ENCODE measurements at places on chromosomes 7 and 10.

DNA sequence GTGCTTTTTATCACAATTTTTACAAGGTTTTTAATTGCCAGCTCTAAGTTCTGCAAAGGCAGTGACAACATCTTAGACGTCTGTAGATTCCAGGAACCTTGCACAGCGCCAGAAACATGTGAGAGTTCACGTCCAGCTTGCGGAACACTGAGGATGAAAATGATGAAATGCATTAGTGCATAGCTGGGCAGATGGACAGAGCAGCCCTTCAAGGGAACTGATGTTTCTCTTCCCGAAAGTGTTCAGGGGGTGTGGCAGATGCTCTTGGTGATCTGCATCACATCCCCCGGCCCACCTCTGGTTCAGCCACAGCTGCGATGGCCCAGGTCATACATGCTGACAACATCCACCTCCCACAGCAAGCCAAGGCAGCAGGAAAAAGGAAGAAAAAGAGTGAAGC lies 40.9 kb downstream of the ITIH5 start:
- no peak for DNase-seq

DNA sequence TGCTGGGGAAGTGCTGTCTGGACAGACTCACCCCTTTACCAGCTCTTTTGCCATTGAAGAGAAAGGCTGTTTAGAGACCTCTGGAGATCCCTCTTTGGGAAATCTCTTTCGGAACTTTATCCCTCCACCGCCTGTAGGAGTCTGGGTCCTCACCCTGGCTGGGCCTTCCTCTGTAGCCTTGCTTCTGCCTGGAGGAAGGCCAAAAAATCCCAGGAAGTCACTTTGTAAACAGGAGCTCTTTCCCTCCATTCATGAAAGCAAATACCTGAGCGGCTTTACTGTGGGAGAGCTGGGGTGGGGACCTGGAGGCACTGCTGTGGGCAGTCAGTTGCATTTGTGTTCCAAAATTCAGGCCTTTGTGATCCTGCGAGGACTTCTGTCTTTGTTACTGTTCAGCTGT lies 126.2 kb downstream of the KLF6 start:
- no peak for DNase-seq

DNA sequence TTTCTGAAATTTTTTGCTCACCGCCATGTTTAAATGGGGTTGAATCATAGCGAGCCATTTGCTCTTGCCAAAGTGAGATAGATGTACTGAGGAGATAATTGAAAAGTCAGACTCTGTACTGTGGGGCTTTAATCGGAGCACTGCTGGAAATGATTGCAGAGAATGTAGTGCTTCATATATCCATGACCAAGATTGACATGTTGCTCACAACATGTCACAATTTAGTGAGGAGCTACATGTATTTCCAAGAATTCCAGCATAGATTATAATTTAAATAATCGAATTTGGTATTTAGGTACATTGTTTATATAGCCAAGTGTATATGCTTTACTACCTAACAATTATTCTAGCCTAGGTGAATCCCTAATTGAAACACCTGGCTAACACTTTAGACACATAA lies 66.5 kb downstream of the PODXL start:
- no peak for DNase-seq

DNA sequence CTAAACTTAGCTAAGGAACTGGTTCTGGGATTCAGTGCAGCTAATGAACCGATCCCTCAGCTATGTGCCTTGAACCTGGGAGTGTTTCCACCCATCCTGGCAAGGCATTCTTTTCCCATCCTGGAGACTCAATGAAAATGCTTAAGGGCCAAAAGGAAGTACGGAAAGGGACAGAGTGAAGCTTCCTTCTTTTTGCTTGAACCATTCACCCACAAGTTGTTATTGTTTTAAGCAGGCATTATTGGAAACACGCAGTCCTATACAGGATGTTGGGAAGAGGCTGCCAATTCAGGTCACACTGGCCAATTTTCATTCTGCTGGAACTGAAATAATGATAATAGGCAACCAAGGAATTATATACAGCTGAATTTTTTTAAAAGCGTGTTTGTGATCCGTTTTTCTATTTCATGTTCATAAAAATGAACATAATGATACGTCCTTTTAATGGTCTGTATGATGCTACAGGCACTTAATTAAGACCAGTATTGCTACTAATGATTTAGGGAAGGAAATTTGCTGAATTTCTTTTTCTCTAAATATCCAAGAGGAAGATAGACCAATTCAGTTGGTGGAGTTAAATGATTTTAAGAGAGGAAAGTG lies 57.8 kb upstream of the FZD1 start:
- no peak for DNase-seq

- no peak for DNase-seq
These were observed 18.3 kb downstream of the CLEC2L start for GRCh38 chr7:139541600-139542307.

DNA sequence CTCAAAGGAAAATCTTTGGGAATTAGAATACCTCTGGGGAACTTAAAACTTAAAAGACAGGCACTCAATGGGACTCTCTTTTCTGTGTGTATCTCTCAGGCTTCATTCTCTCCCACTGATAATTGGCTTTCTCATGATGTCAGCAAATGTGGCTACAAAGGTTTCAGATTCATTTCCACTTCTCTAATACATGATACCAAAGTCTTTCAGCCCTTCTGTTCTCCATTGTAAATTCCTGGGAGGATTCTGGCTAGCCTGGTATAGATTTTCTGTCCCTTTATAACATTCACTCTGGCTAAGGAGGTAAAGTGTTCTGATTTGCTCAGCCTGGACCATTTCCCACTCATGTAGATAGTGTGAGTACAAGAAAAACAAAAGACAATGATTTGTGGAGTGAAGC lies 606.2 kb downstream of the PCDH15 start:
- DNase-seq = no peak

GRCh38 chr7:34131371-34131770 lies 226.0 kb downstream of the BMPER start:
- no peak for DNase-seq

- DNase-seq = no peak
These were observed 89.6 kb downstream of the EGFR start for GRCh38 chr7:55108401-55108800.

DNA sequence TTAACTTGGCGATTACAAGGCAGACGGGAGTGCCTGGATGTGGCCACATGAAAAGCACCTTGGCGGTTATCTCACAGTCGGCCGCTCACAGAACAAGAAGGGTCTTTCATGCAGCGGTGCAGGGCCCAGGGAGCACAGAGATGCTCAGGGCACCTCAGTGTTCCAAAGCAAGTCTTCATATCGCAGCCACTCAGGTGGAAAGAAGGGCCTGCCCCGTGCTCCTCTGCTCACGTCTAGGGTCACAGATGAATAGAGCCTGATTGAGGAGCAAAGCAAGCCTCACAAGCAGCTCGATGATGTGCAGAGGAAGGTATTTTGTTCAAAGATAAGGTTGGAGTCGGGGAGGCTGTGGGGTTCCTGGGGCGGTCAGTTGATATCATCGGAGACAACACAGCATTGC lies 297.8 kb downstream of the WDR11 start:
- no peak for DNase-seq

GRCh38 chr7:2404714-2405119 lies 1.3 kb downstream of the CHST12 start:
- DNase-seq = no peak

DNA sequence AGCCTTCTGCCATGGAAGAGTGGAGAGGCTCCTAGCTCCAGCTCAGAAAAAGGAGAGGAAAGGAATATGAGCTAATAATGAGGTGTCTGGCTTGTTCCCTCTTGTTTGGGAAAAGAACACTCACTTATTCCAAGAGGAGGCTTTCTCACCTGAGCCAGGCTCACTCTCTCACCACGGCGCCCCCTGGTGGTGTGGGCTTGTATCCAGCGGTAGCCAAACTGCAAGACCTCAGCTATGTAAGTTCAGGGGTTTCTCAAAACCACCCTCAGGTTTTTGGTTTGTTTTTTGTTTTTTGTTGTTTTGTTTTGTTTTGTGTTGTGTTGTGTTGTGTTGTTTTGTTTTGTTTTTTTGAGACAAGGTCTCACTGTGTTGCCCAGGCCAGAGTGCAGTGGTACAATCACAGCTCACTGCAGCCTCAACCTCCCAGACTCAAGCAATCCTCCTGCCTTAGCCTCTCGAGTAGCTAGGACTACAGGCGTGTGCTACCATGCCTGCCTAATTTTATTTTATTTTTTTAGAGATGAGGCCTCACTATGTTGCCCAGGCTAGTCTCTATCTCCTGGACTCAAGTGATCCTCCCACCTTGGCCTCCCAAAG lies 124.0 kb downstream of the TMEM130 start:
- DNase-seq = peak; percentile 47

DNA sequence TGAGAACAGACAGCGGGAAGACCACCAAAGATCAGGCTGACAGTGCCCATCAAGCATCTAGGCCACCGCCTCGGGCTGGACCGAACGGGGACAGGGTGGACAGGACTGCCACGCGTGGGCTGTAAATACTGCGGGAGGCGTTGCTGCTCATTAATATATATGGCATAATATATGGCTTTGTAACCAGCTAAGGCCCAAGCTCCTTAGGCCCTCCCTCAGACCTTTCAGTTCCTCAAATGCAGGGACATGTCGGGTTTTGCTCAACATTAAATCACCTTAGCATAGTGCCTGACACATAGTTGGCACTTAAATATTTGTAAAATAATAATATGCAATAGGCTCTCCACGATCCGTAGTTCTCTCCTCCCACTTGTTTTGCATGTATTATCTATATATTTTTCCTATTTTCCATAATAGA lies 402 bp upstream of the TMEM168 start:
- no peak for DNase-seq

DNA sequence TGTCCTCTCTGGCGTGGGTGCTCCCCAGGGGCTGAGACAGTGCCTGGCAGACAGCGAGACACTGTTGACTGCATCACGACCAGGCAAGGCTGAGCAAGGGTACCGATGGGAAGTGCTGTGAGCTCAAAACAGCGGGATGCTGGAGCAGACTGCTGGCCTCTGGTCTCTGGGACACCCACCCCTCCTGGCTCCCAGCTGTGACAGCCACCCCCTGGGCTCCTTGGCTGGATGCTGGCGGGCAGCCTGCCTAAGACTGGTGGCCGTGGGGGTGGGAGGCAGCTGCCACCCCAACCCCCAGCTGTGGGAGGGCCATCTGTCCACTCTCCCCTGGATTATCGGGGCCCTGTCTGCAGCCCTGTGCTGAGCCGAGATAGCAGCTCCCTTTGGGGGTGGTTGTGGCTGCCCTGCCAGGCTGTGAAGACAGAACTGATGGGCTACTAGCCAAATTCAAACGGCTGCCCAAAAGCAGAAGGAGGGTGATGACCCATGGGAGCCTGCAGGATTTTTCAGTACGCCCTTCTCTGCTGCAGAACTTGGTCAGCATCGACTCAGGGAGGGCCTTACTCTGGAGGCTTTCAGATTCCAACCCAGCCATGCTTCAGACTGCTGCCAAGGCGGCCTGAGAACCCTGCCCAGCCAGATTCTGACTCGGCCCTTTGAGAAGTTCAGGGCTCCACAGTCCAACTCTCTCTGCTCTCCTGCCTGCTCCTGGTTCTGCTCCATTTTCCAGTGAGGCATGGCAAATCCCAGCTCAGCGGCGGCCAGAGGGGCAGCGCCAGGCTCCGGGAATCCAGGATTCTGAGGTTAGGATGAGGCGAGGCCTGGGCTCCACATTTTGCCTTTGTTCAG lies 125.3 kb downstream of the NEURL1 start:
- DNase-seq = no peak

DNA sequence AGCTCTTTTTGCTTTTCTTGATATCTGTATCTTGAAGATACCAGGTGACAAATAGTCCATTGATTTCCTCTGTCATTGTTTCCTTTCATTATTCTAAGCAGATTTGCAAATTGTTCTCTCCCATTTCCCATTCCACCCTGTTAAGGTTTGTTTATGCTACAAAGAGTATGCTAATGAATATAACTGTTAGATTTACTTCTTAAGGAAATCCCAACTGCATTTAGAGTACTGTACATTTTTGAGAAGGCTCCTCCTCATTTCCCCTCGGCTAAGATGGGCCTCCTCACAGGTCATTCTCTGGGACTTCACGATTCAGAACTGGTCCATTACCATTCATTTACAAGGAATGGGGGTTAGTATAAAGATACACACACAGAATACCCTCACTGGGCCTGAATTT lies 15.6 kb downstream of the AUTS2 start:
- no peak for DNase-seq

GRCh38 chr10:33073641-33074415 lies 115.8 kb upstream of the ITGB1 start:
- DNase-seq = no peak

GRCh38 chr7:73968487-73968886 lies 59.5 kb upstream of the ELN start:
- DNase-seq = no peak

GRCh38 chr7:101113836-101114235 lies 13.1 kb upstream of the SERPINE1 start:
- no peak for DNase-seq

DNA sequence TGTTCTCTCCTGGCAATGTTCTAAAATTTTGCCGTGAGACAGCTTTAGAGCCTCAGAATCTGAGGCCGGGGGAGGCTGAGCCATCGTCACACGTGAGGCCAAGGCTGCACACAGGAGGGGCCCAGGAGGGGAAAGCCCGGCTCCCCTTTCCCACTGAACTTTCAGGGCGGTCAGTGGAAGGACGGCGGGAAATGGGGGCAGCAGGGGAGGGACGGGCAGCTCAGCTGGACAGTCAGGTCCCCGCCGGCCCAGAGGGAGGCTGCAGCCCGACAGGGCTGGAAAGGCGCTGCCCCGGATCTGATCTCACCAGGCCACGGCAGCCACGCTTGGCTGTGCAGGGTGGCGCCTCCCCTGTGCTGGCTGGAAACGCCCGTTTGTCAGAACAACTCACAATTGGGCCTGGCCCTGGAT lies 43.3 kb upstream of the ADGRA1 start:
- no peak for DNase-seq

- DNase-seq = no peak
These were observed 169.9 kb downstream of the RNF133 start for GRCh38 chr7:122528879-122529481.

DNA sequence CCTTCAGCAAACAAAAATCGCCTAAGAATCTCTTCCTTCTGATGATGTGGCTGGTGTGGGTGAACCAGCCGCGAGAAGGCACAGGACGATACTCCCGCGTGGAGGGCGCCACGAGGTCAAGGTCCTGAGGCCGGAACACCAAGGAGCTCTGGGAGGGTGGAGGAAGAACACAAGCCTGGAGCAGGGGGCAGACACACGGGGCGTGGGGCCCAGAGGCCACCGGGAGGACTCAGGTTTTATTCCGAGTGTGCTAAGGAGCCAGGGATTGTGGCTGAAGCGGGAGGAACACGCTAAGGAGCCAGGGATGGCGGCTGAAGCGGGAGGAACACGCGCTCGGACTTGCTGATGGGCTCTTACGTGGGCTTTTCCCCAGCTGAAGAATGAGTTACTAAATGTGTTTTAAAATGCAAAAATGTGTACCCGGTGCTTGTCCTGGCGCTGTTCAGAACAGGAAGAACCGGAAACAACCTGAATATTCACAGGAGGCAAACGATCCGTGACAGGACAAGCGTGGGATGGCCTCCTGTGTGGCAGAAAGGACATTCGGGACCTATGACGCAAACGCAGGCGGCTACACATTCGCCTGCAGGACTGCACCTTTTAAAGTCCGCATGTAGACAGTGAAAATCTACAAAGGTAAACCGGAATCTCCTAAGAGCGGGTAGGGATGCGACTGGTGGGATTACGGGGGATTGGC lies 64.0 kb downstream of the MAD1L1 start:
- DNase-seq = no peak

- DNase-seq = no peak
These were observed 69.9 kb downstream of the GATA3 start for GRCh38 chr10:8124436-8124835.

Data from activated CD8-positive, alpha-beta memory T cell treated with anti-CD3 and anti-CD28 coated beads for 48 hours (primary cell).